Stimulated activated CD8-positive, alpha-beta memory T cell treated with anti-CD3 and anti-CD28 coated beads, Interleukin-15, amount 100 ng/mL, for 48 hours (primary cell): ENCODE measurements at places on chromosomes 12 and 14.
A peak's percentile ranks its signal among the peaks of the same experiment; 100 is the strongest.

DNA sequence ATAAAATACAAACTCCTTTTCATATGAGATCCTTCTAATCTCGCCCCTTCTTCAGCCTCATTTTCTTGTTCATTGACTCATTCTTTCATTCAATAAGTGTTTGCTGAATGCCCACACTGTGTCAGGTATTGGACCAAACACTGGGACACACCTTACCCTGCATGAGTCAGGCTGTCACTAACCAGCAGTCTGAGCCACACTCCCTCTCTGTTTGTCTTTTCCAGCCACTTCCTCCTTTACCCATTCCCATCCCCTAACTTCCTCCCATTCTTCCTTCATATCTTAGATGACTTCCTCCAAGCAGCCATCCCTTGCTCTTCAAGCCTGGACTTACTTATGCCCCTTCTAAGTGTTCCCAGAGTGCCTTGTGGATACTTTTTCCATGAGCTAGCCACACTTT lies 27.0 kb upstream of the HIF1A start:
- DNase-seq = no peak

- DNase-seq = no peak
Measured at GRCh38 chr14:67137744-67138371, 51.4 kb upstream of the GARIN2 start.

GRCh38 chr12:123945287-123946151 lies 27.1 kb downstream of the CCDC92 start:
- no peak for DNase-seq

- DNase-seq = no peak
Measured at GRCh38 chr14:95530473-95531276, 4.2 kb upstream of the GLRX5 start.

- DNase-seq = no peak
Measured at GRCh38 chr14:36517242-36518030, 2.6 kb downstream of the NKX2-1 start.

GRCh38 chr12:67269633-67270573 lies 745 bp downstream of the CAND1 start:
- peak; percentile 18 for DNase-seq

DNA sequence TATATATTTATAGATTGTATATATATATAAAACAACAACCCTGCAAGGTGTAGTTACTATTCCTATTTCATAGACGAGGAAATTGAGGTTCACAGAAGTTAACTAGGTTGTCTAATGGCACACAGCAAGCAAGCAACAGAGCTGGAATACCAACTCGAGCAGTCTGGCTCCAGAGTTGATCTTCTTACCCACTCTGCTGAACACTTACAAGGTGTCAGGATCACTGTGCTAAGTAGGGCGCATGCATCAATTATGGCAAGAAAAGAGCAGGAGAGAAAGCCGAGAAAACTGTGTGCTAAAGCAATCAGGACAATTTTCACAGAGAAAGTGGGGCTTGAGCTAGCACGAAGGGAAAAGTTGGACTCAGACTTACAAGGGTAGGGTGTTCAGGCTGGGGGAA lies 15.9 kb upstream of the ARMH4 start:
- no peak for DNase-seq

DNA sequence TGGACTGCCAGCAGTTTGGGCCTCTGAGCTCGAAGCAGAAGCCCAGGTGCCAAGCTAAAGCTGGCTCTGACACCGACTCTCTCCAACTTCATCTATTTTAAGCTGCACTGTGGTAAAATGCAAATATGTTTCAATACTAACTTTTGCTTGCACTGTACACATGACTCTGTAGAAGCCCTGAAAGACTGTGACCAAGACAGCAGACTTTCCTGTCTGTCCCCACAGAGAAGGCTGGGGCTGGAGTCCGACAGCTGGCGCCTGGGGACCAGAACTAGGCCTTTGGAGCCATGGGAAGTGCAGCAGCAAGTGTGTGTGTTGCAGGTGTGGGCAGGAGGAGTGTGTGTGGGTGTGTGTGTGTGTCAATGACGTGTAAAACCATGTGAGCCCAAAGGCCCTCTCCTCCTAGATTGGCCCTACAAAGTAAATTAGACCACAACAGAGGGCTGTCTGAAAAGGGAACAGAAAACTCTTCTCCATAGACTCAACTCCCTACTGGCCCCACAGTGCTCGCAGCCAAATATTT lies 16.4 kb upstream of the RAB35 start:
- DNase-seq = no peak

DNA sequence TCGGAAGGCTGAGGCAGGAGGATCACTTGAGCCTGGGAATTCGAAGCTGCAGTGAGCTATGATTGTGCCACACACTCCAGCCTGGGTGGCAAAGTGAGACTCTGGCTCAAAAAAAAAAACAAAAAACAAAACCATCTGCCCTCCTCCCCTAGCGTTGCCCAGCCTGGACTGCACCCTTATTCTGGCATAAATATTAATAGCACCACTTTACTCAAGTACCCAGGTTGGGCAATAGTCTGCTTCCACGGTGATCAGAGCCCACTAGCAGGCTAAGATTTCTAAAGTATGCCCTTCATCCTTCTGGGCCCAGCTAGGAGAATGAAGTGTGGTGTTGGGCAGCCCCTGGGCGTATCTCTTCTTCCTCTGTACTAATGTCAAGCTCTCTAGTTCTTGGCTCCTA lies 33.3 kb downstream of the KCTD10 start:
- DNase-seq = no peak

DNA sequence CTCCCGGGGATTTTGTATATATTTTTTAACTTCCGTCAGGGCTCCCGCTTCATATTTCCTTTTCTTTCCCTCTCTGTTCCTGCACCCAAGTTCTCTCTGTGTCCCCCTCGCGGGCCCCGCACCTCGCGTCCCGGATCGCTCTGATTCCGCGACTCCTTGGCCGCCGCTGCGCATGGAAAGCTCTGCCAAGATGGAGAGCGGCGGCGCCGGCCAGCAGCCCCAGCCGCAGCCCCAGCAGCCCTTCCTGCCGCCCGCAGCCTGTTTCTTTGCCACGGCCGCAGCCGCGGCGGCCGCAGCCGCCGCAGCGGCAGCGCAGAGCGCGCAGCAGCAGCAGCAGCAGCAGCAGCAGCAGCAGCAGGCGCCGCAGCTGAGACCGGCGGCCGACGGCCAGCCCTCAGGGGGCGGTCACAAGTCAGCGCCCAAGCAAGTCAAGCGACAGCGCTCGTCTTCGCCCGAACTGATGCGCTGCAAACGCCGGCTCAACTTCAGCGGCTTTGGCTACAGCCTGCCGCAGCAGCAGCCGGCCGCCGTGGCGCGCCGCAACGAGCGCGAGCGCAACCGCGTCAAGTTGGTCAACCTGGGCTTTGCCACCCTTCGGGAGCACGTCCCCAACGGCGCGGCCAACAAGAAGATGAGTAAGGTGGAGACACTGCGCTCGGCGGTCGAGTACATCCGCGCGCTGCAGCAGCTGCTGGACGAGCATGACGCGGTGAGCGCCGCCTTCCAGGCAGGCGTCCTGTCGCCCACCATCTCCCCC lies 777 bp downstream of the ASCL1 start:
- DNase-seq = no peak

DNA sequence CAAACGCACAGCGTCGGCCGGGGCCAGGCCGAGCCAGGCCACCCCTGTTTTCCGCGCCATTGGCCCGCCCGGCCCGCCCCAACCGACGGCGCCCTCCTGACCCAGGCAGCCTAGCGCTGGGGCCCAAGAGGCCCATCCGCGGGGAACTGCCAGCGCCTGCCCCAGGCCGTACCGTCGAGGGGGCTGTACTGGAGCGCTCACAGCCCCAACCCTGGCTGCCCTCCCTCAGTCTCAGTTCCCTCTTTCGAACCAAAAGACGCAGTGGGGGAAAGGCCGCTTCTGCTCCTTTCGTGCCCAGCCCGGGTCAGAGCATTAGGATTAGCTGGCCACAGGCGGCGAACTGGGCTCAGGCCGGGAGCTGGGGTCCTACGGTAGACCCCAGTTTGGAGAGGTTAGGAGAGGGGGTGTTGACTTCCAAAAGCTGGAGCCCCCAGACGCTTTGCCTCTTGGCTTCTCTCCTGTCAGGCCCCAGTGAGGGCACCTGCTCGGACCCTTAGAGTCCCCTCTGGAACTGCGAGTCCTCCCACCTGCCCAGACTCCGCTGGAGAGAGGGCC lies 1.9 kb downstream of the NKX2-1 start:
- no peak for DNase-seq
